ENCODE measurements at places on chromosomes 7 and 10.

DNA sequence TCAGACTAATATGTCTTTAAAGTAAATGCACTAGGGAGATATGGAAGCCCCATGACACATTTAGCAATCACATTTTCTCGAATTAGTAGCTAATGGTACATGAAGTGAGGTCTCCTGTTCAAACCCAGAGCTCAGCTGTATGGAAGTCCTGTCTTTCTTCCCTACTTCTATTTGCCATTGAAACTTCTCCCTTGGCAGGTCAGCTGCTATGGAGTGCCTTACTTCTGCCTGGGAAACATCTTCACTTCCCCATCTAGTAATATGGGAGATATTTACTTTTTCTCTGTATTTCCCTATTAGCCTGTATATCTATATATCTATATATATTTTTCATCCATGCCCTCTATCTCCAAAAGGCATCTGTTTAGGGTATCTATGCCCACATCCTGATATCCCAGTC lies 225.3 kb upstream of the INHBA start:
- no peak for DNase-seq

- no peak for DNase-seq
These were observed 75.1 kb downstream of the RELN start for GRCh38 chr7:103914147-103914899.

GRCh38 chr7:44956157-44956766 lies 22.6 kb downstream of the MYO1G start:
- no peak for DNase-seq

DNA sequence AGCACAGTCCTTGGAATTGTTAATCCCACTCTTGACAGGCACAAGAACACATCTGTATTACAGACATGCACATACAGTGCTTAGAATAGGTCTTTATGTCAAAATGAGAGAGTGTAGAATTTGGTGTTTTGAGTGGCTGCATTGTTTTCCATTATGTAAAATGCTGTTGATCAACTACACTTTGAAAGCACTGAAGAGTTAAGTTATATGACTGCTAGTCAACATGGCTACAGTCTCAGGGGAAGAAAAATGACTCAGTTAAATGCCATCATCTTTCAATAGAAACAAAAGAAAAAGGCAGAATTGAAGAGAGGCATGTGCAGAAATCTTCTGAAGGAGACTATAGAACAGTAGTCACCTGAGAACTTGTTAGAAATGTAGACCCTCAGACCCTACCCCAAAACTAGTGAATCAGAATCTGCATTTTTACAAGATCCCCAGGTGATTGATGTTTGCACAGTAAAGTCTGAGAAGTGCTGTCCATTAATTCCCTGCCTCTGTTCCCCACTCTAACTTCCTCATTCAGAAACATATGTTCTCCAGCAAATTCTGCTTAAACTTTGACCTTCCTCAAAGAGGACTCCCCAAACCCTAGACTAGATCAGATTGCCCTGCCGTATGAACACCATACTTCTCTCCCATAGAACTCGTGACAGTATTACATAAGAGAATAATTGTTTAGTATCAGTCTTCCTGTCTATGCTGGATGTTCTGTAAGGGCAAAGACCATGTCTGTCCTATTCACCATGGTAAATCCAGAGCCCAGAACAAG lies 16.0 kb downstream of the SND1 start:
- DNase-seq: no peak

GRCh38 chr7:127833641-127834040 lies 181.6 kb downstream of the SND1 start:
- DNase-seq: no peak

GRCh38 chr7:105838627-105839231 lies 37.7 kb downstream of the ATXN7L1 start:
- peak; percentile 59 for DNase-seq

- no peak for DNase-seq
These were observed 2.6 kb downstream of the IMPDH1 start for GRCh38 chr7:128407233-128407589.

DNA sequence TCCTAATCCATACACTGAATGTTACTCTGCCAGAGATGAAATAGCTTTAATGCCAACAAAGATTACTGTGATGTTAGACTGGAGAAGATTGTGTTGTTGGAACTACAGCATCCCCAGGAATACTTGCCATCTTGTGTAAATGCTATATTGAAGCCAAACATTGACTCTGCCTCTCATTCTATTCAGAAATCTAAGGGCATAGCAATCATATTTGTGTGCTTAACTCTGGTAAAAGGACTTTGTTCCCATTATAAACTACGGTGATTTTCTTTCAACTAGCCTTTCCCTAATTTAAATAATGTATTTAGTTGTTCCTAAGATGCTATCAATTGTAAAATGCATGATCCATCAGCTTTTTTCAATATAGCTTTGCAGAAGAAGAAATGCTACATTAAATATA lies 498.4 kb upstream of the LRRN3 start:
- DNase-seq: no peak

DNA sequence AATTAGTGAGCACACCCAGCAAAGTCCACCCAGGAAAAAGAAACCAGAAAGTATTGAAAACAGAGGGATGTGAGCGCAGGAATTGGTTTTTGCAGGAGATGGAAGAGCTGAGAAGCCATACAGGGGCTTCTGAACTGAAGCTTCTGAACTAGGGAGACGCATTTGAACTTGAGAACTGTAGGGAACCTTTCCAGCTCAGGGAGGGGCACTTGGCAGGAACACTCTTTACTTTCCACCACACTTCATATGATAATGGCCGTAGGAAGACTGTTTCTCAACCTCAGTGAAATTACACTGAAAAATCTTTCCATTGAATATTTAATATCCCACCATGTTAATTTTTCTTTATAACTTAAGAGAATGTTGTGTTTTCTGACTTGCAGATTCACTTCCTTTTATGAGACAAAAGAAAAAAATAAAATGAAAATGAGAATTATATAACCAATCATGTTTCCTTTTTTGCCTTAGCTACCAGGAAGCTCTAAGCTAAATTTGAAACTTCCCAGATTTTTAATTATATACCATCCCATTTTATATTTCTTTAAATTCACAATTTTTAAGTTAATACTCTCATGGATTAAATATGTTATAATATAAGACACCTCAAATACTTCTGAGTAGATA lies 98.3 kb upstream of the TCF7L2 start:
- DNase-seq: no peak

GRCh38 chr7:155807065-155807671 lies 5.1 kb downstream of the SHH start:
- no peak for DNase-seq

GRCh38 chr7:124688991-124689390 lies 76.6 kb downstream of the GPR37 start:
- no peak for DNase-seq

GRCh38 chr7:100676501-100677306 lies 3.2 kb downstream of the GNB2 start:
- DNase-seq: no peak

DNA sequence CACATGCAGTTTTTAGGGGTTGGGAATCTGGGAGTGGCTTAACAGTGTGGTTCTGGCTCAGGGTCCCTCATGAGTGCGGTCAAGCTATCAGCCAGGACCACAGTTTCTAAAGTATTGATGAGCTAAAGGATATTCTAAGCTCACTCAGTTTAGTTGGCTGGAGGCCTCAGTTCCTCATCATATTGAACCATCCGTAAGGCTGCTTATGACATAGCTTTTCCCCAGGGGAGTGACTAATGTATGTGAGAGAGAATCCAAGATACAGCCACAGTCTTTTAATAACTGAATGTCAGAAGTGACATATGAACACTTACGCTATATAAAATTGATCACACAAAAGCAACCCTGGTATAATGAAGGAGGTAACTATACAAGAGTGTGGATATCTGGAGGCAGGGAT lies 245.3 kb downstream of the POLR1F start:
- no peak for DNase-seq

- DNase-seq: no peak
These were observed 315.1 kb downstream of the GFRA1 start for GRCh38 chr10:115957786-115958442.

DNA sequence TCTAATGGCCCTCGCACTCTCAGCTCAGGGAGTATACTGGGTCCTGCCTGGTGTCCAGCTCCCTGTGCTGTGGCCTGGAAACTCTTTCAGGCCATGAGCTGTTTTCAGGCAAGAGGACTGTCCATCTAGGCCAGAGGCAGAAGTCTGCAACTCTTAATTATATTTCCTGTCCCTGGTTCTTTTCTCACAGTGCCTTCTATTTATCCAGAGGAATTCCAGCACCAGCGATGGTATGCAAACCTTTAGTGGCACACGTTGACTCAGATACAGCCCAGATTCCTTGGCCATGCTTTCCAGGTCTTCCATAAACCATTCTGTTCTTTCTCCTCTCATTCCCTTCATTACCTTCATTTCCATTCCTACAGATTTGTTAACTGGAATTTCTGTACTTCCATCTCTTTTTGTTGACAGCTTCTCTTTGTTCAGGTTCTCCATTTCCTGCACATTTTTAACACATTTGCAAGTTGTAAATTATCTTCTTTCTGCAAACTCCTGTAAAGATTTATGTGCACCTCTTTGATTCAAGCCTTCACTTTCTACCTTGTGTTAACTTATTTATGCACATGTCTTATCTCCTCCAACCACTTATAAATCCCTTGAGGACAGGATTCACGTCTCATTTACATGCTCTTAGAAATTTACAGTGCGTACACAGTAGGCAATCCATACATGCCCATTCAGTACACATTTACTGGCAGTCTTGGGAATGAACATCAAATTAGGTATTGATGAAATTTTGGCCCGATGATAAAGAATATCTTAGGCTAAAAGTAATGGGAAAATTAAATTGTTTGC lies 172.1 kb downstream of the CELF2 start:
- no peak for DNase-seq

- no peak for DNase-seq
These were observed 57.0 kb downstream of the CDC123 start for GRCh38 chr10:12252882-12253546.

DNA sequence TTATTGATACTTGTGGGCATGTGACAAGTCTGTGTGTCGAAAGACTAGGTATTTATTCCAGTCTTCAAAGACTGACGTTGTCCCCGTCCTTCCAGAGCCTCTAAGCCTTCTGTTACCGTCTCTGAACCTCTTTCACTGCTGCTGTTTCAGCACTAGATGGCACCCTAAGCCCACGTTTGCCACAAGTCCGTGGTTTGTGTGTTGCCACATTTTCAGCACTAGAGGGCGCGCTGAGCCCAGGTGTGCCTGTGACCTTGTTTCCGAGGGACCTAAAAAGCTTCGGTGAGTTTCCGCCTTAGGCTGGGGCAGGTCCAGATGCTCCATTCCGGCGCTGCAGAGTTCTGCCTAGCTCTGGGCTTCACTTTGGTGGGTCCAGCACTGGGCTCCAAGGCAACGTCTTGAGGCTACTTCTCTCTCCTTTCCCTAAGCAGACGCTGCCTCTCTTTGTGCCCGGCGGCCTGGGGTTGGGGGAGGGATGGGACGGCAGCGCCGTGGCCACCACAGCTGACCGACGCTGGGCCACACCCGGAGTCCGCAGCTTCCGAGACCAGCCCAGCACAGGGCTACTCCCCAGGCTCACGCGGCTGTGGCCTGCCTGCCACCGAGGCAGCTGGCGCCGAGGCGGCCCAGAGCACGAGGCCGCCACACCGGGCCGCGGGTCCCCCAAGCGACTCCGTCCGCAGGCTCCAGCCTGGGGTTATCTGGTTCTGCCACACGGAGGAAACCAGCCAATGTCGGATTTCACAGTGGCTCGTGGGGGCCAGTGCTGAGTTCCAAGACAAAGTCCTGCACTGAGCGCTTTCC lies 520.2 kb downstream of the REEP3 start:
- DNase-seq: peak; percentile 80

- DNase-seq: no peak
These were observed 138.0 kb upstream of the TARP start for GRCh38 chr7:38411404-38411803.

DNA sequence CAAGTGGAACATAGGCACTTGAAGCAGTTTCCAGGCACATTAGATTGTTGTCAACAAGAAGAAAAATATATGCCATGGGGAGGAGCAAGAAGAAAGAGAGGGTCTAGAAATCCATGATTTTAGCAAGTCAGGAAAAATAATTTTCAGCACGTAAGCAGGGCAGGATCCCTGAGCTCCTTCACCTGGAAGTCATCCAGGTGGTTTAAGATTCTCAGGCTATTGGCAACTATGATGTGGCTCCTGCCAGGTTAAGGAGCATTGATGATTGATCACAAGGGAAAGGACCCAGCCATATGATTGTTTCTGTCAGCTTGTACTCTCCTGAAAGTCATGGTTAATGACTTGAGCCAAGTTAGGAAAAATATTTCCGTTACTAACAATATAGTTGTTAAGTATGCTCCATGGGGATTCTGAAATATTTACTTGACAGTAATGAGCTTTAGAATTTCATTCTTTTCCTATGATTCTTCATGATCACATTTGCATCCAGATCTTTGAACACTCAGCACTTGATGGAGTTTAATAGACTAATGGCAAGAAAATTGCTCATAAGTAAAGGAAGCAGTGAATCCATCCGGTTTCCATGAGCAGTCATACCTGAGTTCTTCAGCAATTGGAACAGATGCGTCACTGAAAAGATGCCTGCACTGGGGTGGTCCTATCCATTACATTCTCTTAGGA lies 209.1 kb downstream of the BICC1 start:
- no peak for DNase-seq

GRCh38 chr7:44712012-44712411 lies 36.6 kb upstream of the ZMIZ2 start:
- DNase-seq: no peak

GRCh38 chr7:157514306-157514705 lies 177.5 kb downstream of the DNAJB6 start:
- no peak for DNase-seq

DNA sequence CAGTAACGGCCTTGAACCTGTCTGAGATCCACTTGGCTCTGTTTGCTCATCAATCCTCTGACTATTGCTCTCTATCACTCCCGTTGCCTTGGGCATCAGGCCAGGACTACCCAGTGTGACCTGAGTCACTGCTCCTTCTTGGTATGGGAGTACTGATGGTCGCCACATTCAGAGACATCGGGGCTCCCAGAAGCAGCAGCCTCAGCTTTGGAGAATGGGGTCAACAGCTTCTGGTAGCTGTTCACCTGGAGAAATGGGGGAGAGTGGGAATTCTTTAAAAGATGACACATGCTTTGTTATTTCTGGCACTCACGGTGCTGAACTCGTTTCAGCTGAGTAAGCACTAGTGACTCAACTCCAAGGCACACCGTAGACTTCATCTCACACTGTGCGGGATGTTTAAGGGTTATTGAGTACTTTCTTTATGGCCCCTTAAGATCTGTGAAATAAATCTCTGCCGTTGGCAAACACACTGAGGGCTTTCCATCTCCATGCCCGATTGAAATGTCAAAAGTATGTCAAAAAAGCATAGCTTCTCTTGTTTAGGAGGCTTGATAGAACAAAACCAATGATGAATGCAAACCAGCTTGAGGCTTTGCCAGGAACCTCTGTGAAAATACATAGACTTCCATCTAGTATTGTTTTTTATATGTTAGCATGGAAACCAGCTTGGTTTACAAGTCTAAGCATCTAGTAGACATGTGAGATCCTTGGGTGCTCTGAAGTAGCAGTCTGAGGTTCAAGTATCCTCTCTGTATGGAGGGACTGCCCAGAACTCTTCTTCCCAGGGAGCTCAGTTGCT lies 333.1 kb downstream of the CXCL12 start:
- no peak for DNase-seq

GRCh38 chr10:51010977-51011376 lies 63.3 kb upstream of the PRKG1 start:
- peak; percentile 13 for DNase-seq
